Stimulated activated CD8-positive, alpha-beta memory T cell treated with anti-CD3 and anti-CD28 coated beads, Interleukin-15, amount 100 ng/mL, for 24 hours (primary cell): ENCODE measurements at places on chromosomes 16 and 17.

GRCh38 chr17:61410141-61411010 lies 10.7 kb downstream of the TBX2 start:
- DNase-seq = peak; percentile 50

DNA sequence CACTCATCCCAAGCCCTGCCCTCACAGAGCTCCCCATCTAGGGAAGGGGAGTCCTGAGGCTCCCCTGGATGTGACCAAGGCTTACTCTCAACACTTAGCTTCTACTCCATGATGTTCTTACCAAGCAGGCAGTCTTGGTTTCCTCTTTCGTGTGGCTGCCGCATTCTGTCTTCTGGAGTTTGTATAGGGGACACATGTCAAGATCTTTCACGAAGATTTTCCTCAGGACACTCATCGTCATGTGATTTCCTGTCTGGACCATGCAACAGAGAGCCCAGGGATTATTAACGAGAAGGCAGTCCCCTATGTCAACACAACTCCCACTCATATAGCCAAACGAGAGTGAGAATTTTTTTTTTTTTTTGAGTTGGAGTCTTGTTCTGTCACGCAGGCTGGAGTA lies 10.4 kb downstream of the PRSS54 start:
- DNase-seq = no peak

DNA sequence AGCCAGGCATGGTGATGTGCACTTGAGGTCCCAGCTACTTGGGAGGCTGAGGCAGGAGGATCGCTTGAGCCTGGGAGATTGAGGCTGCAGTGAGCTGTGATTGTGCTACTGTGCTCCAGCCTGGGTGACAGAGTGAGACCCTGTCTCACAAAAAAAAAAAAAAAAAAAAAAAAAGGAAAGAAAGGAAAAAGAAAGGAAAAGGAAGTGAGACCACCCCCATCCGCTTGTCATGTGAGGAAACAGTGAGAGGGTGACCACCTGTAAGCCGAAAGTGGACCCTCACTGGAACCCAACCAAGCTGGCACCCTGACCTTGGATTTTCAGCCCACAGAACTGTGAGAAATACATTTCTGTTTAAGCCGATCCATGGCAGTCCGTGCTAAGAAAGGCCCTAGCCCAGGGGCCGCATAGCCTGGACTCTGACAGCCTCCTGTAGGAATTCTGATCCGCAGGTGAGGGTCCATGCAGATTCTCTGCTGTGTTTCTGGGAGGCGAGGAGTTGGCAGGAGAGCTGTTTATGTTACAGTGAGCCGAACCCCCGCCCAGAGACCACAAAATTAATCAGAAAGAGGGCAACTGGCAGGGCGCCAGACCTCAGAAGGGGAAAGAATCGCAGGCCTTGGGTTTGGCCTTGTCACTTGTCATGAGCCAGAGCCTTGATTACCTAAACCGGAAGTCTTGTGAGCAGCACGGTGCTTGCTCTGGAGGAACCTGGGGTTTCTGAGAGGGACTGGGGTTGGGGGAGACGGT lies 945 bp downstream of the SGSH start:
- peak; percentile 78 for DNase-seq

DNA sequence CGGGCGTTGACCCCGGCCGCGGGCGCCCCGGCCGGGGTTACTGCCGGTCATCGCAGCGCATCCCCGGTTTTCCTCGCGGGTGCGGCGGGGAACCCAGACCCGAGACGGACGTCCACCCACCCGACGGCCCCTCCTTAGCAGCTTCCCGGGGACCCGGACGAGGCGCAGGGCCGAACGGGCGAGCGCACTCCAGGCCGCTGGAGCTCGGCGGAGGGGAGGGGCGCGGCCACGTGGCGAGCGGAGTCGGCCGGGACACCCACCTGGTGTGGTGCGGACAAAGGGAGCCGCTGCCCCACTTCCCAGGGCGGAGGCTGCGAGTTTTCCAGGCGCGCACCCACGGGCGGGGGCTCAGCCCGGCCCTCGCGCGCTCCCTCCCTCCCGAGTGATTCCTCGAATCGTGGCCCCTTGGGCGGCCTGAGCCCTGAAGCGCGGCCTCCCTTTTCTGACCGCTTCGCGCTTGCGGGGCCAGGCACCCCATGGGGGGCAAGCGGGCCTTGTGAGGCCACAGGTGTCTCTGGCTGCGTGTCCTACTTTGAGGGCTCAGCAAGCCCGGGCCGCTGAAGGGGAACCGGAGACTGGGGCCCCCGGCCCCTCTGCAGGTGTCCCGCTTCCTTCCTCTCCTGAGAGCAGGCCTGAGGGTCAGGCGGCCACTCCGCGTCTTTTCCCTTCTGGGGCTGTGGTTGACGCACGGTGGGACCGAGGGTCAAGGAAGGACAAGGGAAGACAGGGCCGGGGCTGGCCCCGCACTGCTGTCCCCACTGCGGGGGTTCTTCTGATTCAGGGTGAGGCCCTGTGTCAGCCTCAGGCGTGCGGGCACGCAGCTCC lies 1.1 kb upstream of the FASN start:
- DNase-seq = no peak

- no peak for DNase-seq
Measured at GRCh38 chr17:47741109-47741792, 8.2 kb downstream of the TBX21 start.
